ENCODE measurements at places on chromosomes 5 and 9.

DNA sequence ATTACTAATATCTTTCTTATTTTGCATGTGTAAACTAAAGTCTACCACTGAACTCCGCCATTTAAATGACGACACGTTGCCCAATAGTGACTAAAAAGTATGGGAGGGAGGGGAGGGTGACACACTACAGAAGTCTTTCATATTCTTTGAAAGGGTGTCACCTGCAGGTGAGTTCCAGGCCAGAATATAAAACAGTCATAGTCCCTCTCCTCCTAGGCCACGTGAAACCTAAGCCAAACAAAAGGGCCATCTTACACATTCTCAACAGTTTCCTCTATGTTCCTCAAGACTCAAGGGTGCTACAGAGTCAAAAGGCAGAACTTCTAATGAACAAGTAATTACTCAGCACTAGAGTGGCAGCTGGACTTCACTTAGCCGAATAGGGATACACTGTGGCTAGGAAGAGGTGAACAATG, 6.4 kb downstream of the CEMIP2 start:
- DNase-seq: no peak

DNA sequence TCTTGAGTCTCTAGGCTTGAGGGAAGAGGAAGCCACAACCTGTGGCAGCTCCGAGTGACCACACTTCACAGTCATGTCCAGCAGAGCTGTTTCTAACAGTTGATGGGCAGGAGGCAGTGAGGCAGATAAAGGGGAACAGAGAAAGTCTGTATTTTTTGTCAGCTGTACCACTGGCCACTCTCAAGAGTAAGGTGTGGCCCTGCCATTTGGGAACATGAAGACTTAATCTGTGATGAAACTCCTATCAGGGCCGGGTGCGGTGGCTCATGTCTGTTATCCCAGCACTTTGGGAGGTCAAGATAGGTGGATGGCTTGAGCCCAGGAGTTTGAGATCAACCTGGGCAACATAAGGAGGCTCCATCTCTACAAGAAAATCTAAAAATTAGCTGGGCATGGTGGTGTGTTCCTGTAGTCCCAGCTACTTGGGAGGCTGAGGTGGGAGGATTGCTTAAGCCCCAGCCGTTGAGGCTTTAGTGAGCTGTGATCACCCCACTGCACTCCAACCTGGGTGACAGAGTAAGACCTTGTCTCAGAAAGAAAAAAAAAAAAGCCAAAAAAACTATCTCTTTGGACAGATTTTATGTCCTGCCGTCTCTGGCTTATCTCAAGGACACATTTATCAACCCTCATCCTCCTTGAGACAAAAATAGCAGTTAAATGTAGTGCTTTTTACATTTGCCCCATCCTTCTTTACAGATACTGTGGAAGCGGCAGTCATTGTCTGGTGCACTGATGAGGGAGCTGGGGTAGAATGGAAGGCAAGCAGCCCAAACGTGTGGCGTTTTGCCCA, 11.9 kb upstream of the COL15A1 start:
- no peak for DNase-seq

DNA sequence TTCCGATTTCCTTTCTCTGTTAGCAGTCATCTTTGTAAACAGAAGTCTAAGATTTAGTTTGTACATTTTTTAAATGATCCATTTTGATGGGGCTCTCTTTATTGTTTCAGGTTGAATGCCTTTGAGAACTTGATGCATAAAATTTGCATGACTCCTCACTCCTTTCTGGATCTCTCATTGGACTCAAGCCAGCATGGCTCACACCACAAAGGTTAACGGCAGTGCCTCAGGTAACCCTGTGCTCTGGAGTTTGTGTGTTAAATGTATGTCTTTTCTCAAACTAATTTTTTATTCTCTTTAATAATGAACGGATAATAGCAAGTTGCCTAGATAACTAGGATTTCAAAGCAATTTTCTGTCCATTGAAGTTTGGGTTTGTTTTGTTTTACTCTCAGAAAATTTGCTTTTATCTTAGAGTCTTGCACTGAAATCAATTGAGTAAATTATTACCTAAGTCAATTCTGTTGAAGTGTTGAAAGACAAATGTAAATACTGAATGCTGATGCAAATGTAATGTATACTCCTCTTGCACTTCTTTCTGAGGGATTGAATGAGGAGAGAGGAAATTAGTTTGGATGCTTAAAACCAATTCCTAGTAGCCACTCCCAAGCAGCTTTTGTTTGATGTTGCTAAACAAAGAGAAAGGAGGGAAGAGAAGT, 164.6 kb upstream of the DMRT1 start:
- no peak for DNase-seq

GRCh38 chr5:152523964-152524363, 118.9 kb upstream of the NMUR2 start:
- no peak for DNase-seq

GRCh38 chr5:139667001-139667729, 19.0 kb downstream of the CXXC5 start:
- DNase-seq: no peak

DNA sequence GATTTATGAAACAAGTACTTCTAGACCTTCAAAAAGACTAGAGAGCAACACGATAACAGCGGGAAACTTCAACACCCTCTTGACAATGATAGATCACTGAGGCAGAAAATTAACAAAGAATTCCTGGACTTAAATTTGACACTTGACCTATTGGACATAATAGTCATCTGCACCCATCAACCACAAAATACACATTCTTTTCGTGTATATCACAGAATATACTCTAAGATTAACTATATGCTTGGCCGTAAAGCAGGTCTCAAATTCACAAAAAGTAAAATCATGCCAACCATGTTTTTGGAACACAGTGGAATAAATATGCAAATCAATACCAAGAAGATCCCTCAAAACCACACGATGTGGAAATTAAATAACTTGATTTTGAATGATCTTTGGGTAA, 559.4 kb downstream of the DNAH5 start:
- no peak for DNase-seq

DNA sequence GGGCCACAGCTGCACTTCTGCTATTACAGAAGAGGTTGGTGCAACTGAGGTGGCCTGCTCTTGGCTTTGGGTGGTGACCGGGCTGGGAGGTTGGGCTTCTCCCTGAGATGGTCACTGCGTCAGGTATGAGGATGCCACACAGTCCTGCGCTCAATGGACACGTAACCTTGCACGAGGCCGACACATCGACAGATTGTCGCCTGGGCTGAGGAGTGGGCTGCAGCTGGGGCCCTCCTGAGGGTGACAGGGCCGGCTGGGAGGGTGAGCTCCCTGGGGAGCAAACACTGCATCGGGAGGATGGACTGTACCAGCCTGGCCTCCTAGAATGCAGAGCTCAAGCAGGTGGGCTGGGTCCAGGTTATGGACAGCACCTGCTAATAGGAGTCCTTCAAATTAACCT, 261.1 kb upstream of the ADAMTS16 start:
- no peak for DNase-seq

GRCh38 chr5:138351056-138351455, 1.4 kb upstream of the KDM3B start:
- peak; percentile 75 for DNase-seq

- no peak for DNase-seq
Measured at GRCh38 chr5:123807177-123807945, 295.4 kb downstream of the CSNK1G3 start.

- DNase-seq: no peak
Measured at GRCh38 chr5:98104454-98105188, 668.8 kb upstream of the RGMB start.

GRCh38 chr9:2837915-2838314, 6.0 kb downstream of the PUM3 start:
- no peak for DNase-seq

- DNase-seq: no peak
Measured at GRCh38 chr5:32836176-32836575, 125.1 kb downstream of the NPR3 start.

DNA sequence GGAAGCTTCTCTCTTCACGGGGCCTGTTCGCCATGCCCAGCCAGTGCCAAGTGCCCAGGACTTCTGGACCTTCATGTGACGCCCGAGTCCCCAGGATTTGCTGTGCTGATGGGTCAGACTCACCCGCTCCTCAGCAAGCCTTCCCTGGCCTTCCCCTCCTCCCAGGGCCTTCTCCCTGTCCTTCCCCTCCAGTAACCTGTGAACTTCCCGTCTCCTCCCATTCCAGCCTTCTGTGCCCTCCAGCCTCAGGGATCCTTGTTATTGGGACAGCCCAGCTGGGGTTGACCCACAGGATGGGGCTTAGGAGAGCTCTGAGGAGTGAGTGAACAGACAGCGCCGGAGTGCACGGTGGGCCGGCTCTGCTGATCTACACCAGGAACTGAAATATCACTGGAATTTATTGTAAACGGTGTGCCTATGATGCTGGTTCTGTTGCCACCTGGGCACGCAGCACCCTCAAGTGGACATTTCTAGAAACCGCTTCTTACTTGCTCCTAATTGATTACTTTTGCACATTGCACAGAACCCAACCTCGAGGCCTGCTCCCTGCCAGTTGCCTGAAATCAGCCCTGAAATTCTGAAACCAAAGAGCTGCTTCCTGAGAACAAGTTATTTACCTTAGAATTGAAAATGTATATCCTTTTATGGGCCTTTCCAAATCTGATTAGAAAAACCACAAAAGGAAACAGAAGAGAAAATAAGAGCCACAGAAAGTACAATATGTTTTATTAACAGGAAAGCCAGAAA, 1.5 kb downstream of the SPAAR start:
- peak; percentile 46 for DNase-seq

DNA sequence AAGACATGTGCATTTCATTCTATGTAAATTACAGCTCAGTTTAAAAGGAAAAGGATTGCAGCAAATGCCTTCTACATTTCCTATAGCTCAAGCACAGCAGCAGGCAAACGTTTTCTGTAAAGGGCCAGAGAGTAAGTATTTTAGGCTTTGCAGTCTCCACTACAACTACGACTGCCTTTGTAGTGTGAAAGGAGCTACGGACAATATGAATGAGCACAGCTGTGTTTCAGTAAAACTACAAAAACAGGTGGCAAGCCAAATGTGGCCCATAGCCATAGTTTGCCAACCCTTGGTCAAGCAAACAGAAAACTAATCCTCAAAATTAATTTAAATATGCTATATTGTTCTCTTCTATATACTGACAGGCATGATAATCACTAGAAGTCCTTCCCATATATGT, 7.2 kb downstream of the PTBP3 start:
- DNase-seq: no peak

GRCh38 chr9:127030814-127031740, 91.4 kb downstream of the ANGPTL2 start:
- DNase-seq: no peak

DNA sequence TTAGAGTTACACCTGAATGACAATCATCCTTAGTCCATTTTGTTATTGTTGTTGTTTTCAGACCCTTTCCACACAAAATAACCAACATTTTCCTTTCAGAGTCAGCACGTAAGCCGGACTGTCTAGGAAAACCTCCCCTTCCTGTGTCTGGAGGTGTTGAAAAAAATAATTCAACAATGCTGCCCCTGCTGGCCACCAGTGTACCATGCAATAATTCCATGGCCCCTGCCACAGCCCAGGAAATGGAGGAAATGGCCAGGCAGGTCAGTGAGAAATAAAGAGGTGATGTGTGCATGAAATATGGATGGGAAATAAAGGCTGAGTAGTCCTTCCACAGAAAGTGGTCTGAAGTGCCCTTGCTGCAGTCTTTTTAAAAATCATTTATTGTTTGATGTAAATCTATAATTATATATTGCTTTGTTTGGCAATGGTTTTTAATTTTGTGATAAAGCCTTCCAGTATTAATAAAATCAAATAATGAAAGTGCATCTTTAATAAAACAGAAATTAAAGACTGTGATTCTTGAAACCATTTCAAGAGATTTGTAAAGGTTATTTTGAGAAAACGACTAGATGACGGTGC, 152.8 kb upstream of the PAPPA start:
- DNase-seq: no peak

DNA sequence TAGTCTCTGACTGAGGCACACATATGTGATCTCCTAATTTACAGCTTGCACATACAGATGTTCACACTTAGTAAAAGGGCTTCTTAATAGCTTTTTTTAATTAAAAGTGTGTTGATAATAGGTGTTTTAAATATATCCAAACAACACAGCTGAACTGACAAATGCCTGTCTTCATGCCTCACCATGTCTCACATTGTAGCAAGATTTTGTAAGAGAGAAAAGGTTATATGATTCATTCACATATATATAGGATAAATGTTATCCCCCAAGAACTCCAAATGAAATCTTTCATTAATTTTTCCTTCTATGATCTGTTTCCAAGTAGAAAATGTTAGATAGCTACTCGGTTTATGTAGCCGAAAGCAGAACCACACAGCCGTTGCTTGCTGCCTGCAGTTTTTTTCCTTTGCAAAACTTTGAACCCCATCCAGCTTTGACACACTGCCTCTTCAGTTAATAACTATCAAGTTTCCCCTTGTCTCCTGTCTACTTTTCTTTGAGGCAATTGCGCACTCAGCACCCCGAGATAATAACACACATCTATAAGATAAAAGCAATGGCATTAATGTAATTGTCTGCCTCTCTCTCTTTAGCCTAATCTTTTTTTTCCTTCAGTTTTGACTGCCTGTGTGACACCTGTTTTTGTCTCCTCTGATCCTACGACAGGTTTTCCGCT, 299.2 kb downstream of the BNC2 start:
- DNase-seq: peak; percentile 16

DNA sequence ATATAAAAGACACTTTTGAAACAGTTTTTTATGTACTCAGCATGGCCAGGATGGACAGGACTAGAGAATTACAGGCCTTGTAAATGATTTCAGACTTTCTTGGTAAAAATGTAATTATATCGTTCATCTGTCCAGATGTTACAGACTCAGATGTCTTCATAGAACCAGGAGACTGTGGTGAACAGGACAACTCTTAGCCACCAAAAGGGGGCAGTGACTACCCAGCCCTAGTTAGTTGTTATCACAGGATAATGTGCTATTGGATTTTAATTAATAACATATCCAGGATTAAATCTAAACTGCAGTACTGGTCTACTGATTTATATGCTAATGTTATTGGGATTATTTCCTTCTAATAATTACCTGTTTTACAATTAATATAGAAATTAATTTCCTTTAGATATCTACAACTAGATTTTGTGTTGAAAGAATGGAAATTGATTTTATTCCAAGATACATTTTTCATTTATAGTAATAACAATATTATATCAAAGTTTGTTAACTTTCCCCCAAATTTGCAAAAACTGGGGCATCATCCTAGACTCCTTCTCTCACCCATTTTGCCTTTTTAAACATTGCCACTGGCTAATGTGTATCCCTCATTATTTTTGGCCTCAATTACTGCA, 99.4 kb downstream of the MTREX start:
- peak; percentile 14 for DNase-seq

- DNase-seq: no peak
Measured at GRCh38 chr9:109705515-109705914, 74.5 kb upstream of the PALM2AKAP2 start.

DNA sequence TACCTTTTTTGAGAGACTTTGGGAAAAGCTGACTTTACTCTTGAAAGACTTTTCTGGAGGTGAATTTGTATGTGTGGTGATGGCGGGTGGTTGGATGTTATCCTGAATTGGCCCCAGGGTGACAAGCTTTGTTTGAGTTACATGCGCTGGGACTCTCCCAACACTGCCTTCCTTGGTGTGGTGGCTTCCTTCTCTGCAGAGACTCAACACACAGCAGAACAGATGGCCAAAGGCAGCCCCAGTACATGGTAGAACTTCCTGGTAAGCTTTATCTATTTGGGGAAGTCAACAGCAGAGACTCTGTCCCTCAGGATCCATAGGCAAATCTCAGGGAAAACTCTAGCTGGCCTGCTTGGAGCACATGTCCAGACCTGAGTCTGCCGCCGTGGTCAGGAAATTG, 18.1 kb downstream of the C1QTNF2 start:
- DNase-seq: no peak

GRCh38 chr5:176732736-176733405, 77.5 kb upstream of the UNC5A start:
- DNase-seq: no peak
